ENCODE measurements at places on chromosomes 5 and 9.

DNA sequence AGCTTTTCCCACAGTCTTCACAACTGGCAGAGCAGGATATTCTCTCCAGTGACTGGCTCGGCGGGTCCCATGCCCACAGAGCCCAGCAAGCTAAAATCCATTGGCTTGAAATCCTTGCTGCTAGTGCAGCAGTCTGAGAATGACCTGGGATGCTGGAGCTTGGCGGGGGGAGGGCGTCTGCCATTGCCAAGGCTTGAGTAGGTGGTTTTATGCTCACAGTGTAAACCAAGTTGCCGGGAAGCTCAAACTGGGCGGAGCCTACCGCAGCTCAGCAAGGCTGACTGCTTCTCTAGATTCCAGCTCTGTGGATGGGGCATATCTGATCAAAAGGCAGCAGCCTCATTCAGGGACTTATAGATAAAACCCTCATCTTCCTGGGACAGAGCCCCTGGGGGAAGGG, 194.1 kb downstream of the CCDC171 start:
- DNase-seq = no peak

GRCh38 chr9:14180960-14181537, 132.9 kb downstream of the NFIB start:
- no peak for DNase-seq

DNA sequence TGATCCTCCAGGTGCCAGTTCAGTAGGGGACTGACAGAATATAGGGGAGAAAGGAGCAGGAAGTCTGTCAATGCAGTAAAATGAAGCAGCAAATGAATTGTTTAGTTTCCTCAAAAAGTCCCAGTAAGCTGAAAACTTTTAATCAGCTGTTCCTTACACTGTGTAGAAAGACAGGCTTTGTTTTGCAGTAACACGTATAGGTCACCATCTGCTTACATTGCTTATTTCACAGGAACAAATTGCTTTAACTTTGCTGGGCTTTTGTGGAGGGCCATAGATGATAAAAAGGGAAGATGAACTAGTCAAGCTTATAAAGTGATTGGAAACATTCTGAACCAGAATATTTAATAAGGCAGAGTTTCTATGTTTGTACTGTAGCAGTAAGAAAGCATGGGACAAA, 331.3 kb upstream of the RFX3 start:
- DNase-seq = no peak

GRCh38 chr5:172093965-172094364, 87.5 kb upstream of the FBXW11 start:
- no peak for DNase-seq

All from activated CD4-positive, alpha-beta T cell treated with anti-CD3 and anti-CD28 coated beads for 24 hours (primary cell).